Right cardiac atrium (tissue), 5 donors: ENCODE measurements at places on chromosomes 3 and 15. TPM values are rescaled to one million over a fixed set of nuclear protein-coding genes. Genes with fewer than 3 reads are reported as not detected.

GRCh38 chr15:98422130-98422478 is 226.2 kb upstream of the IGF1R start:
- DNase-seq: no peak

DNA sequence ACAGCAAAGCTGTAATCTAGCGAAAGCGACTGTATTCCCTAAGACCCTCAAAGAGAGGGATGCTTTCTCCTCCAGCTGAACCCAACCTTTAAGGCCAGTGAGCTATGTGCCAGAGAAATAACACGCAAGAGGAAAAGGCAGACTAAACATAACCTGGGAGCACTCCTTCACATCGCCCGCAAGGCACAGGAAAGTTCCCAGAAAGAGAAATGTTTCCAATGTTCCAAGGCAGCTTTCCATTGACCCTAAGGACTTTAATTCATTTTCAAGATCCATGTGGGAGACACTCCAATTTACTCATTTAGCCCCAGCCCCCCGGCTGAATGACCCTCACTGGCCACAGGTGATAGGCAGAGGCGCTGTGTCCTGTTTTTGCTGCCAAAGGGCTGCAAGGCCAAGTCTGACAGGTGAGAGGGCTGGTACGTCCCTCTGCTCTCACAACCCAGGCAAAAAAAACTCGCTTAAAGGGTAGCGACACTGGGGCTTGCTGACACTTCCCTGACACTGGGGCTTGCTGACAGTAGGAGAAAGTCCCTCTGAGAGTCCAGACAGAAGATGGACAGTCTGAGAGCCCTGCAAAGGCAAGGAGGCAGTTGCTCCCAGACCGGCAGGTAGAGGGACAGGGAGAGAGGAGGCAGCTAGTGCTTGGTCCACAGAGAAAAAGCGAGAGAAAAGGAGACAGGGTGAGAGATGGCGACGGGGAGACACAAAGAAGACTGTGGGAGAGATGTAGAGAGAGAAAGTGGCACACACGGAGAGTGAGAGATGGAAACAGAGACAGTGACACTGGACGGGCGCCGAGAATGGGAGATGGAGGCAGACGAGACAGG is 702 bp downstream of the ARHGEF3 start:
- no peak for DNase-seq

DNA sequence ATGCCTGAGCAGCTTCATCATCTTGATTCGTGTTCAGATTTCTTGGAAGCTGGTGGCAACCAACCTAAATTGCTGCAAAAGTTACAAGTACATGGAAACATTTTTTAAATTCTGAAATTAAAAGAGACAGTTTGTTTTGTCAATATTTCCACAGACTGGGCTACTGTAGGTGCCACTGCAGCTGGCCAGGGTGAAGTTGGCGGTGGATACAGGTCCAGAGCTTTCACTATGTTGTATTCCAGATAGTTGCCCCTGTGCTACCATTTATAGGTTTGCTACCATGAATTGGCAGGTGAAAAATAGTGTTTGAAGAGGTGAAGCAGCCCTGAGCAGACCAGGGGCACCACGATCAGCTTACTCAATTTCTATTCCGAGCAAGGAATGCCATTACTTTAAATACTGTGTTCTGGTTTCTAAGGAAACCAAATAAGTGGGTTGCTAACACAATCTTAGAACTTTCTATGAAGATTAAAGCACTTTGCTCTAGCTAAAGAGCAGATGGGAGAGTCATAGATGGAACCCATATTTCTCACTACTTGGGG is 21.2 kb upstream of the SHC4 start:
- no peak for DNase-seq

- no peak for DNase-seq
Measured at GRCh38 chr3:77618686-77619085, 578.8 kb downstream of the ROBO2 start.

- no peak for DNase-seq
Measured at GRCh38 chr3:31322460-31322859, 210.3 kb upstream of the STT3B start.

- DNase-seq: no peak
Measured at GRCh38 chr3:71208211-71209095, 375.1 kb downstream of the FOXP1 start.

DNA sequence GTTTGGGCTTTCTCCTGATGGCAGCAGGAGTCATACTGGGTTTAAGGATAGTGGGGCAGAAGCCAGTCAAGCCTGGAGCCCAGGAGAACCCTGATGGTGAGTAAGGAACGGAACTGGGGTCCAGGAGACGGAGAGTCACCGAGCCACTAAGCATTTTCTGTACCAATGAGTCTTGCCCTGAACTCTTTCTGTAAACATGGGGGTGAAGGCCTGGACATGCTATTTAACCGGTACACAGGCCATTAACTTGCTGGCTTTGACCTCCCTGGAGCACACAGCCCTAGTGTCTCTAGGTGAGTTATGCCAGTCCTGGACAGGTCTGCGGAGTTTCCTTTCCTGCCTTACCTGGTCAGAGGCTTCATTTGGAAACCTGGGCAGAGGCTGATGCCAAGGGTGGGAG is 3.9 kb downstream of the SLC6A6 start:
- no peak for DNase-seq

GRCh38 chr3:94513600-94513999 is 450.7 kb downstream of the NSUN3 start:
- DNase-seq: no peak

DNA sequence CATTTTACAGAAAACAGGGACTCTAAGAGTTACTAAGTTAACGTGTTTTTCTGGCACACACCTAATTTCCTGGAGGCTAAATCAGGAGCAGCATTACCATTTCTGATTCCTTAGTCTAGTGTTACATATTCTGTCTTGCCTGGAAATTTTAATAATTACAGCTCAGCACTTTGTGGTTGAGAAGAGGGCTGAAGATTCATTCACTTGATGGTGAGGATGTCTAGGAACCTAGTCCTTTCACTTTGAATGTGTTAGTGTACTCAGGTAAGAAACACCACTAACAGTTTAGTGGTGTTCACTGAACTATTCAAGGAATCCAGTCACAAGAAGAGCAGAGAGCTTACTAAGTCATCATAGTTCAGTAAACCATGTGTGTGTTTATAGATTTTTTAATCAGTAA is 102.8 kb downstream of the STT3B start:
- no peak for DNase-seq

GRCh38 chr3:173556546-173556945 is 159.0 kb downstream of the NLGN1 start:
- no peak for DNase-seq

DNA sequence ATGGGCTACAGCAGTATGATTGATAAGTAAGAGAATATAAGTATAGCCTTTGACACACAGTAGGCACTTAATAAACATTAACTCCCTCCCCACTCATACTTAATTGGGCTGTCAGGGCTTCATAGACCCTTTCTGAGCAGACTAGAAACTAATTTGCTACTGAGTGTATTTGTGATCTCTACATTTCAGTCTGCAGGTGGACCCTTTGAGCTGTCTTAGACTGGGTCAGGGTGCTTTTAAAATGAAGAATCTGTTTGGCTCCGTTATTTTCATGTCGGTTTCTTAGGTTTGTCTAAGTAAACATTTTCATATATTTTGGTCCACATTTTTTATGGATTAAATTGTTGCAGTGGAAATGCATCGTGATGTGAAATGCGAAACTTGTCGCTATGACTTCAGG is 50.3 kb upstream of the SELENOK start:
- DNase-seq: no peak

- no peak for DNase-seq
Measured at GRCh38 chr15:90114451-90114901, 12.2 kb upstream of the IDH2 start.

DNA sequence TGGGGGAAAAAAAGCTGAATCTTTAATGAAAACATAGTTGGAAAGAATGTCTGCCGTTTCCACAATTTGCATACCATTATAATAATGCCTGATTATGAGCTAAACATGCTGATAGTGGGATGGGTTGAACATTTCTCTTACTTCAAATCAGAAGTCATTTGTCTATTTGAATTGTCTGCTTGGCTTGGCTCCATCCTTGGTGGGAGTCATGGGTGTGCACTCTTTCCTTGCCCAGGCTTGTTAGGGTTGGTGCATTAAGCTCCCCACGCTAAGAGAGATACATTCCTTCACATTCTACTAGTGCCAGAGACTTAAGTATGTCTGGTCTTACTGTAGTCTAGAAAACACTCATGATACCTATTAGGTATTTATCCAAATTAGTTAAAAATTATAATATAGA is 121.4 kb upstream of the RARB start:
- no peak for DNase-seq

- DNase-seq: no peak
Measured at GRCh38 chr15:100241572-100242482, 99.9 kb downstream of the ADAMTS17 start.

DNA sequence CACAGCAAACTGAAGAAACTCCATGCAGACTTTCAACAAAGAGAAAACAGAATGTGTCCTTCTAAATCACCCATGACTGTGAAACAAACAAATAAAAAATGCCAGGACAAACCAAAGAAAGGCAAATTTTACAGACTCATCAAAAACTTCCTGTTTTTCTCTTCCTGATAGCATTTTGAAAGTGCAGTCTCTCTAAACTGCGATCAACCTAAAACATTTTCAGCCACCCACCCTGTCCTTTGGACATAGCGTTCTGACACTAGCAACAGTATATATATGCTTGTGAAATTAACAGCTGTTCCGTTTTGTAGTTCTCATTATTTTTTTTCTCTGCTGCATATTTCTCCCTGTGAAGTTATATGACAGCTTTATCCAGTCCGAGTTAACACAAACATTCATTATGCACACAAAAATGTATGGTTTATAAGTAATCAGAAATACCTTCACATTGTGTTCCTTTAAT is 151.7 kb downstream of the FBN1 start:
- DNase-seq: no peak

DNA sequence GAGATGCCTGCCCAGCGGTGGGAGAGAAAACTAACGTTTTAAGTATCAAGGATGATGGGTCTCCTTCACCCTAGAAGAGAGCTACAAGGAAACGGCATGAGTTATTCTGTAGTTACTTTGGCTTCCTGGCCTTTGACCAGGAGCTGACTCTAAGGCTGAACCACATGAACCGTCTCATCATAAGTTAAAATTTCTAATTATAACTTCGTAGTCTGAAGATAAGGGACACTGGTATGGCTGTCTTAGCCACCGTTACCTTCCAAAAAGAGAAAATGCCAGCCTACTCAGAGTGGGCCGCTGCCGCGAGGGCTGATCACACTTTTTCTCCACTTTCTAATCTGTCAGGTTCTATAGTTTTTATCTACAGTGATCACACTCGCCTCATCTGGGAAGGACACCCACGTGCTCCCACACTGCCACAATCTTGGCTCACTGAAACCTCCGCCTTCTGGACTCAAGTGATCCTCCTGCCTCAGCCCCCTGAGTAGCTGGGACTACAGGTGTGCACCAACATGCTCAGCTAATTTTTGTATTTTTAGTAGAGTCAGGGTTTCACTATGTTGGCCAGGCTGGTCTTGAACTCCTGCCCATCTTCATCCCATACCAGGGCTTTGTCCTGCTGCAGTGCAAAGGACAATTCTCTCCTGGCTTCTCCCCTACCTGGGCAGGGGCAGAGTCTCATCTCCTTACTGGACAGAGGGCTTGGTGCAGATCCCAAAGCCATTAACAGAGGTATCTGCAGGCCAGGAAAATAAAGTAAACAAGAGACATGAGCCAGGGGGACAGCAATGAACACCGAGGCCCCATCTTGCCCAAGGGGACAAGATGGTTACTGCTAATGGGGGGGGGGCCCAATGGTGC is 73.4 kb downstream of the RFTN1 start:
- DNase-seq: no peak

The ADGRG7 gene
- not detected for total RNA-seq

The EPHB1 gene
- total RNA-seq: 1.5 TPM

The CNTN6 gene
- 0.14 TPM for total RNA-seq

The PTPN9 gene
- 9.4 TPM for total RNA-seq

The ANKUB1 gene
- not detected for total RNA-seq

The APEH gene
- total RNA-seq: 75.7 TPM
